HEK293T (cell line): ENCODE measurements at places on chromosomes 2 and 18.

GRCh38 chr2:727071-727470 is 49.9 kb upstream of the TMEM18 start:
- no peak for DNase-seq

GRCh38 chr2:237474931-237475703 is 11.9 kb upstream of the MLPH start:
- peak; percentile 86 for DNase-seq

GRCh38 chr2:241161646-241162281 is 11.5 kb downstream of the PPP1R7 start:
- no peak for DNase-seq

DNA sequence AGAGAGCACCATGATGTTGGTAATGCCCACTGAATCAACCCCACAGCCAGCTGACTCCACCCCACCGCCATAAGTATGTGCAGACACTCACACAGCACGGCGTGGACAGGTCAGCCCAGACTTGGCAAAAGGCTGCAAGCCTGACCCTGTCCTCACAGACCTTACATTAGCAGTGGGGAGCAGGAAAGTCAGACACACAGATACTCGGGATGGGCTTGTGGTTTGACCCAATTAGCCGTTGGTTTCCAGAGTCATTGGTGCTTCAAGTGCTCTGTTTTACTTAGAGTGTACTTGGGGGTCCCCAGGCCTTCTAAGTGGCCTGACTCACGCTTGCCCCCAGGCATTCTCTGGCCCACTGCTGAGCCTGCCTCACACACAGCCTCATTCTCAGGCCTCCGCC is 36.7 kb downstream of the EN1 start:
- DNase-seq: no peak

GRCh38 chr2:16900405-16901025 is 234.9 kb upstream of the CYRIA start:
- no peak for DNase-seq

GRCh38 chr2:225171350-225171749 is 129.1 kb upstream of the DOCK10 start:
- no peak for DNase-seq
